CD8-positive, alpha-beta memory T cell (primary cell): ENCODE measurements at places on chromosomes 3 and 15. TPM values are rescaled to one million over a fixed set of nuclear protein-coding genes. Genes with fewer than 3 reads are reported as not detected.

TP63 gene
- 0.82 TPM for total RNA-seq

CCR3 gene
- not detected for total RNA-seq

DCLK3 gene
- not detected for total RNA-seq

CCDC54 gene
- not detected for total RNA-seq

SIAH2 gene
- 115 TPM for total RNA-seq

ALS2CL gene
- total RNA-seq = 0.84 TPM

TMEM40 gene
- total RNA-seq = not detected

CACNA1D gene
- total RNA-seq = 0.78 TPM

DNA sequence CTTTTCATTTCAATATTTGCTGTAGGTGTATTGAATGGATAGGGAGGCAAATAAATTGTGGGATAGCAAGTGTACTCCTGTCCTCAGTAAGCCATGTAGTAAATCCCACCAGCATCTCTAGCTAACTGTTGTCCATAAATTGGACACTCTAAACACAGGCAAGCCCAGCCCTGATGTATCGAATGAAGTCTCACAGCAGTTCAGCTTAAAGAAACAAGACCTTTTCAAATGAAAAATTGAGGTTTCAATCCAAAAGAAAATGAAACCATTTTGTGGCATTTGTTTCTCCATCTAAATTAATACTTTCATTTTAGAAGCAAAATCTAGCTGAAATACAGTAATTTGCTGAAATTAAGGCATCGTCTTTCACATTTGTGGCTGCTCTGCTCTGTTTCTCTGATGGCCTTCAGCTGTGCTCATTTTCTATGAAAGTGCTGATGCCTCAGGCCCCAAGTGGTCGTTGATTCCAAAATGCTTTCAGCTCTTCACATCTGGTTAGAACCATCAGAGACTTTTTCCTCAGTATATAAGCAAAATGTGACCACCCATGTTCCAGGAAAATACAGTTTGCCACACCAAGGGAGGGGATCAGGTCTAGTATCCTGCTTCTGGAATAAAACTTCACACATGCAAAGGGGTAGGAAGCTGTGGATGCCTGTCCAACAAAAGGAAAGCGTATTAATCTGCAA, 245.0 kb downstream of the ZMAT3 start:
- H3K4me3 ChIP-seq = no peak overlapping the region
- H3K36me3 ChIP-seq = no peaks in the 10 kb centered on the region
- no peak for DNase-seq
- H3K4me1 ChIP-seq = no peaks in the 10 kb centered on the region
- no peak overlapping the region for H3K27ac ChIP-seq

GRCh38 chr3:99549957-99550603, 88.3 kb upstream of the COL8A1 start:
- H3K36me3 ChIP-seq = no peaks in the 10 kb centered on the region
- DNase-seq = no peak
- no peaks in the 10 kb centered on the region for H3K27me3 ChIP-seq

DNA sequence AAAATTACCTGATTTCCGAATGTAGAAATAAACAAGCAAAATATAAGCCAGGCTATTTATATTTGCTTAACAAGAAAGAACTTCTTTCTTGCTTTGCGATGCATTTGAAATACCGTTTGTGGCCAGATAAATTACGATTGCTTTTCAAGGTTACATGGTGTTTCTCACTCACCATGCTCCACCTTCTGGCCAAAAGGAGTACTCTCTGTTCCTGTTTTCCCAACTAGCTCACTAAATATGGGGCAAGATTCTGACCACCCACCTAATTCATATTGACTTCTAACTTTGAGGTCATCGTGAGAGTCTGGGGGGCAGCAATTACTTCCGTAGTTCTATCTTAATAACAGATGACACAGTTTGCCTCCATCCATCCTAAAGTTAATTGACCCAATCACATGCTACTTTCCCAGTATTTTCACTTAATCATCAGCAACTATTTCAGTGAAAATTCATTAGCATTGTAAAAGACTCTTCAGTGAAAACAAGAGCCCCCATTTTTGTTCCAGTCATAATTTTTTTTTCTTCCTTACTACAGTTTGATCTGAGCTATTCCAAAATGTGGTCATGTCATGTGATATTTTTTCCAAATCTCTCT, 25.9 kb downstream of the ACP3 start:
- H3K4me3 ChIP-seq = no peak overlapping the region
- peak; percentile 19 for DNase-seq
- H3K4me1 ChIP-seq = no peaks in the 10 kb centered on the region
- H3K27me3 ChIP-seq = no peaks in the 10 kb centered on the region
- no peak overlapping the region for H3K27ac ChIP-seq

DNA sequence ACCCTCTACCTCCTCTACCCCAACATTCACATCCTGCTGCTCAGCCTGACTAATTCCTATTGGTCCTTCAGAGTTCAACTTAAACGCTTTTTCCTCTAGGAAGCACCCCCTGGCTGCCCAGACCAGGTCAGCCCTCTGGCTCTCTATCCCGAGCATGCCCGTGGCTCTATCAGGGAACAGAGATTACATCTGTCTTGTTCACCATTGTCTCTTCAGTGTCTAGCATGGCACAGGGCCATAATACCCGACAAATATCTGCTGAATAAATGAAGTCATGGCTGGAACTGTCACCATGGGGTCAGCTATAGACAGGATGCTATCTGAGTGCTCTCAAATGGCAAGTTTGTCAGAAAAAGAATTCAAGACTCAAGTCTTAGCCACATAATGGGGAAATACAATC, 296.9 kb upstream of the CHRNA7 start:
- H3K4me3 ChIP-seq = no peak overlapping the region
- no peaks in the 10 kb centered on the region for H3K36me3 ChIP-seq
- H3K27ac ChIP-seq = no peak overlapping the region
- H3K27me3 ChIP-seq = no peaks in the 10 kb centered on the region
- no peak for DNase-seq
- H3K4me1 ChIP-seq = no peaks in the 10 kb centered on the region

DNA sequence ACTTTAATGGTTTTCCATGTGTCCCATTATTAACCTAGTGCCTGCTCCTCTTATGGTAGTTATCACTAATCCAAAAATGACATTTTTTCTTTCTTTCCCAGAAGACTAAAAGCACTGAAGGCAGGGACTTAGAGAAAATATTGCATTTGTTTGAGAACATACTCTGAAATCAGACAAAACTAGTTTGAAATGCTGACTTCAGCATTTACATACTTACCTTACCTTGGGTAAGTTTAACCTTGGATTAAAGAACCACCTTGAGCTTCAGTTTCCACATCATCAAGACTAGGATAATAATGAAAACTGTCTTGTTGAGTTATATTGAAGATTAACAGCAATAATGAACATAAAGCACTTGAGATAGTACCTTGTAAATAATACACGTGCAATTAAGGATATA, 413.0 kb downstream of the SOX2 start:
- no peaks in the 10 kb centered on the region for H3K27me3 ChIP-seq
- H3K36me3 ChIP-seq = no peaks in the 10 kb centered on the region
- no peaks in the 10 kb centered on the region for H3K4me1 ChIP-seq

DNA sequence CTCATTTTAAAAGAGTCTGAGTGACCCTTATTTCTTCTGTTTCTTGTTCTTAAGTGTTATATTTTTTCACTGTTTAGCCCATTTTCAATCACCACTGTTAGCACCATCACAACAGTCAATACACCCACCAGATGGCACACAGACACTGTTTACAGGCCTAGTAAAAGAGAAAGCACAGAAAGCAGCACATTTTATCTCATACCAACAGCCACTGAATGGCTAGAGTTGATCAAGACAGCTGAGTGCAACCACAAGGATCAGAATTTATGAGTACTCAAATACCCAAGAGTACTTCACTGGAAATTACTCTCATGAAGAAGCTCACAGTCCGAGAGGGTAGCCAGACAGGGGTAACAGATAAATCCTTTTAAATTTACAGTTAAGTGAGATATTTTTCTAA, 127.0 kb downstream of the TFDP2 start:
- H3K36me3 ChIP-seq = no peaks in the 10 kb centered on the region
- H3K4me3 ChIP-seq = no peak overlapping the region
- no peaks in the 10 kb centered on the region for H3K27me3 ChIP-seq
- DNase-seq = no peak
- no peak overlapping the region for H3K27ac ChIP-seq

GRCh38 chr15:78097667-78098066, 5.3 kb downstream of the SH2D7 start:
- H3K27ac ChIP-seq = no peak overlapping the region
- no peaks in the 10 kb centered on the region for H3K36me3 ChIP-seq
- no peaks in the 10 kb centered on the region for H3K27me3 ChIP-seq
- no peak for DNase-seq

- H3K36me3 ChIP-seq = no peaks in the 10 kb centered on the region
- H3K27ac ChIP-seq = no peak overlapping the region
- no peak overlapping the region for H3K4me3 ChIP-seq
Observed at GRCh38 chr3:55611121-55611520, 124.0 kb upstream of the WNT5A start.

DNA sequence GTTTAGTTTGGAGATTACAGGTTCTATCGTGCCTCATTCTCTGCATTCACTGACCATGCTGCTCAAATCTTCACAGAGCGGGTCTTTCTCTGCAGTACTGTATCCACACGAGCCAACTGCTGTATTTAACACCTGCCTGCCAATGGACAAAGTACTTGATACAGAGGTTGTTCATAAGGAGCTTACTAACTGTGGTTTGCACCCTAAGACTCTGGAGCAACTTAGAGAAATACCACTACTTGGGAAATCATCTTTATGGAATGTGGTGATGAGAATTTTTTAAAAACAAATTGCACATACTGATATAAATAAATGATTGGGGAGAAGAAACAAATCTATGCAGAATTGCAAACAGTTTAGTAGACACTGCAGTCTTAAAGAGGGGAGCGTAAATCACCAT, 90.0 kb downstream of the PPP2R3A start:
- DNase-seq = no peak
- no peak overlapping the region for H3K27ac ChIP-seq
- H3K36me3 ChIP-seq = no peaks in the 10 kb centered on the region
- peaks cover 5% of the 10 kb centered on the region for H3K27me3 ChIP-seq
- H3K4me1 ChIP-seq = no peaks in the 10 kb centered on the region
- no peak overlapping the region for H3K4me3 ChIP-seq

- H3K4me1 ChIP-seq = no peaks in the 10 kb centered on the region
- no peak for DNase-seq
- no peak overlapping the region for H3K4me3 ChIP-seq
Observed at GRCh38 chr15:36313021-36313420, 266.4 kb upstream of the CDIN1 start.

GRCh38 chr15:81914734-81915256, 131.0 kb downstream of the MEX3B start:
- H3K4me3 ChIP-seq = no peak overlapping the region
- H3K27ac ChIP-seq = no peak overlapping the region
- DNase-seq = no peak
- no peaks in the 10 kb centered on the region for H3K36me3 ChIP-seq
- no peaks in the 10 kb centered on the region for H3K27me3 ChIP-seq
- no peaks in the 10 kb centered on the region for H3K4me1 ChIP-seq

GRCh38 chr3:23781051-23781450, 24.7 kb upstream of the UBE2E1 start:
- H3K4me3 ChIP-seq = no peak overlapping the region
- H3K27ac ChIP-seq = no peak overlapping the region
- no peaks in the 10 kb centered on the region for H3K27me3 ChIP-seq
- DNase-seq = no peak

- no peaks in the 10 kb centered on the region for H3K27me3 ChIP-seq
- H3K36me3 ChIP-seq = no peaks in the 10 kb centered on the region
- peaks cover 15% of the 10 kb centered on the region for H3K4me1 ChIP-seq
- DNase-seq = no peak
- no peak overlapping the region for H3K4me3 ChIP-seq
Observed at GRCh38 chr15:91408476-91409076, 308.5 kb downstream of the SV2B start.

DNA sequence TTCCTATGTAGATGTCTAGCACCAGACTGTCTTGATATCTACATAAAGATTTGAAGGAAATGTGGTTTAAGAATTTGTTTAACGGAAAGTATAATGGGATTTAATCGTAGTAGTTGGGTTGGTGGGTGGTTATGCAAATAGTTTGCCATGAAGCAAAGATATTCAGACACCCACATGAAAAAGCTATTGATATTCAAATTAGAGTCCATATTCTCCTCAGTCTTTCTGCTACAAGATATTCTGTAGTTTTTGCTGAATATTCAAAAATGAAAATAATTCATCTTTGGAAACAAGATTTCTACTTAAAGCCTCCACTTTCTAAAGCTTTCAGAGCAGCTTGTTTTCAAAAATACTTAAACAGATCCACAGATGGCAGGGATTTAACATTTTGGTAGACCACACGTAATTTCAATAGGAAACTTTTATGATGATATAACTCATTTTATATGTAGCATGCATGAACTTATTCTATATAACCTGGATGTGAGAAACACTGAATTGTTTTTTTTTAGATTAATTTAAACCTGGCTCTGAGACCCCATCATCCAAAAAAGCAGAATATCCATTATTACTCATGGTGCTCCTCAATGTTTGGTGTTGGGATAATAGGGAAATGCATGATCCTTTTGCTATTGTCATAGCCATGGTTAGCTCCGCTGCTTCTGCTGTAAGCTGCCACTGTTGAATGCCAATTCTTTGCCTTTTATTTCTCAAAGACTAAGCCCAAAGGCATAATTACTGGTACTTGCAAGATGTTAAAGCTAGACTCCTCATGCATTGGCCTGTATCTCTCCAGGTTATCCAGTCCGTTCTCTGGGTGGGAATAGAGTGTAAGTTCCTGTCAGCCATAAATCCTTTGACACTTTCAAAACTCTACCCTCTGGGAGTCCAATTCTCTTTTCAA, 98.0 kb downstream of the GMNC start:
- no peak overlapping the region for H3K27ac ChIP-seq
- H3K4me3 ChIP-seq = no peak overlapping the region
- H3K27me3 ChIP-seq = no peaks in the 10 kb centered on the region

GRCh38 chr3:26515351-26515750, 107.2 kb upstream of the LRRC3B start:
- no peaks in the 10 kb centered on the region for H3K27me3 ChIP-seq
- H3K27ac ChIP-seq = no peak overlapping the region
- DNase-seq = no peak

- no peaks in the 10 kb centered on the region for H3K27me3 ChIP-seq
- no peaks in the 10 kb centered on the region for H3K36me3 ChIP-seq
- H3K4me1 ChIP-seq = no peaks in the 10 kb centered on the region
- DNase-seq = no peak
- no peak overlapping the region for H3K4me3 ChIP-seq
Observed at GRCh38 chr3:67292356-67293121, 294.4 kb downstream of the KBTBD8 start.

DNA sequence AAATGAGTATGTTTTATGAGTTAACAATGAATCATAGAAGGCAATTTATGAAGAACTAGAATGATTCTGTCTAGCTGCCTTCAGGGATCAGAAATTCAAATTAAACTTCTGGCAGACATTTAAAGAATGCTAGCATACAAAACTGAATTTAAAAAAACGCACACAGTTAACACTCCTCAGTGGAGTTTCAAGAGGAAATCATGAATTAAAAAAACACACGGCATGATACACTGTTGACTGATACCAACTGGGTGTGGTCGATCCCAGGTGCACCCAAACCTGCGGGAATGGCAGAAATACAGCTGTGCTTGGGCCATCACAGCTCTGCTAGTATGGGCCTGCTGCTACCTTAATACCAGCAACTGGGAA, 526.0 kb downstream of the FOXP1 start:
- no peak overlapping the region for H3K27ac ChIP-seq
- no peaks in the 10 kb centered on the region for H3K27me3 ChIP-seq
- peaks cover 93% of the 10 kb centered on the region for H3K4me1 ChIP-seq
